NCI-H187 treated with DMSO at 0.1 percent for 48 hours (cell line): ENCODE measurements at places on chromosomes 3 and 15.

GRCh38 chr15:66401130-66402021 lies 14.7 kb downstream of the MAP2K1 start:
- DNase-seq, result no peak

GRCh38 chr15:53843166-53843565 lies 83.7 kb upstream of the WDR72 start:
- DNase-seq, result no peak

DNA sequence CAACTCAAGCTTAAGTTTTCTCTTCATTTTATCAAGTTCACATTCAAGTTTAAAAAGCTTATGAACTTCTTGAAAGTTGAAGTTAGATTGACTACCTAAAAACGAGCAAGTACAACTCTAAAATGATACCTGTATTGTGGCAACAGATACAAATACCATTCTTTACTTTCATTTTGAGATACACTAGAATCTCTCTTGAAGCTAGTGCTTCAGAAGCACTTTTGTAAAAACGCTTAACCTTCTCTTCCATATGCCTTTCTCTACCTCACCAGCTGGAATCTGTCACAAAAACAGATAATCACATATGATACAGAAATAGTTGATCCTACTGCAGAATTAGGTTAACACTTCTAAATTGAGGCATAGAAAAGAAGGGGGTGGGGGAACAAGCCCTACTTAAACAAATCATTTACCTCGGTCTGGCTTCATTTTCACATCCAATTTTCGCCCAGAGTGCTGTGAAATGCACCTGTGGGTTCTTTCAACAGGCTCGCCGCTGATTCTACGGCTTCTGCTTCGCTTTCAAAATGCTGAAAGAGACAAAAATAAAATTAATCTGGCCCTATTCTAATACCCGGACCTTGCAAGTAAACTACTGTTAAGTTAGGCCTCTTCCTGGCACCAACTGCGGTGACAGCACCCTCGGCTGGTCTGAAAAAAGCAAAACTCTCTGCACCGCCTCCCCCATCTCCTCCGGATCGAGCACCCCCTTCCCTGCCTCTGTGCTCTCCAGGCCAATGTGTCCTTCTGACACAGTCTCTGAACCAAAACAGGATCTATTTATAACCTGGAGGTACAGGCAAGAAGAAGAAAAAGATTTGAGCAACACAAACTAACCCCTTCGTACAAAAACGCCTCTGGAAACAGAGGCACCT lies 1.4 kb downstream of the ATOSA start:
- no peak for DNase-seq

- DNase-seq, result no peak
Observed at GRCh38 chr3:39502838-39503145, 35.3 kb downstream of the MOBP start.

- no peak for DNase-seq
Observed at GRCh38 chr3:141335531-141336061, 32.7 kb upstream of the ZBTB38 start.

DNA sequence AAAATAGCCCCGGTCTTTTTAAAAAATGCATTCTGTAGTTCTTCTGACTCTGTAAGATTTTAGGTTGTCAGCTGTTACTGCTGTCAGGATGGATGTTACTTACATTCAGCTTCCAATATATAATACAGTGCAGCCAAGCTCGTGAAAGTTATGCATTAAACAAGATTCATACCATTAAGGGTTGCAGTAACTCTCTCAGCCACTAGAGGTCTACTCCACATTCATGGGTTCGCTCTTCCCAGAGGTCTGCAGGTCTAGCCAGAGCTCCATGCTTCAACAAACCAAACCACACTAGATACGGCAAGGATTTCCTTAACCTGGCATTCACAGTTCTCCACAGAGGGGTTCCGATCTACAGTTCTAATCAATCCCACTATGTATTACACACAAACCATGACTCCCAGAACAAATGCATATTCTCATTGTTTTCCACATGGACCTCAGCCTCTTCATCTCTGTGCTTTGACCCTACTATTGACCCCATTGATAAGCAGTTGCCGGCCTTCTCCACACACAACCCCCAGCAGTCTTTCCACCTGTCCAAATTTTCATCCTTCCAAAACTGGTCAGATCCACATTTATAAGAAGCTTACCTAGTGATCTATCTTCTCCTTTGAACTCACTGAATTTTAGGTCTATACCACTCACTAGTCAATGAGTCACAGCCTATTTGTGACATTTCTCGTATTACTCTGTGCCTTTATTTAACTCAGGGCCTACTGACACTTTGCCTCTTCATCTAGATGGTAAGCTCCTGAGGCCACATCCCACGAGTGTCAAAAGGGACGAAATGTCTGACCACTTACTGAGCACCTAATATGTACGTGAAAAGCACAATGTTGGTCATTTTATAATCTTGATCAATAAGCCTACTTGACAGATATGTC lies 33.7 kb downstream of the RORA start:
- DNase-seq, result no peak

DNA sequence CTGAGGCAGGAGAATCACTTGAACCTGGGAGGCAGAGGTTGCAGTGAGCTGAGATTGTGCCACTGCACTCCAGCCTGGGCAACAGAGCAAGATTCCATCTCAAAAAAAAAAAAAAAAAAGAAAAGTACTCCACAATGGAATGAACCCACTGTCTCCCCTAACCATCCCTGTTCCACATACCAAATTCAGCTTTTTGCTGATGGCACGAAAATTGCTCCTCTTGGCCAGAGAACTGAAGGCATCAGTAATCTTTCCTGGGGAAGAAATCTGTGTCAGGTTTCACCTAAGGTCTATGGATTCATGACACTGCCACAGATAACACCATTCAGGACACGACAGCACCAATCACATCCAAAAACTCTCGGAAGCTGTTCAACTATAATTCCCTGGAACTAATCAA lies 6.9 kb upstream of the PRC1 start:
- no peak for DNase-seq
